A673 (cell line): ENCODE measurements at places on chromosomes 5 and 9. TPM values are rescaled to one million over a fixed set of nuclear protein-coding genes. Genes with fewer than 3 reads are reported as not detected.

DNA sequence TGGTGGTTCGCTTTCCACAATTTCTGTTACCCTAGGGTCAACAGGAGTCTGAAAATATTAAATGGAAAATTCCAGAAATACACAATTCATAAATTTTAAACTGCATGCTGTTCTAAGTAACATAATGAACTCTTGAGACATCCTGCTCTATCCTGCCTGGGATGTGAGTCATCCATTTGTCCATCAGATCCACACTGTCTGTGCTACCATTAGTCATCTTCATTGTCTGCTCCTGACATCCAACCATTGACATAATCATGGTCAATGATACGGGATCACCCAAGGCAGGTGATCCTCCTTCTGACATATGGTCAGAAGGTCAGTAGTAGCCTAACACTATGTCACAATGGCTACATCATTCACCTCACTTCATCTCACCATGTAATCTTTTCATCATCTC lies 276.7 kb upstream of the KIF2A start:
- peak; percentile 15 for DNase-seq
- no peak overlapping the region for H3K27ac ChIP-seq
- no peaks in the 10 kb centered on the region for H3K4me1 ChIP-seq
- no peak overlapping the region for H3K4me3 ChIP-seq
- H3K27me3 ChIP-seq = peaks cover 4% of the 10 kb centered on the region

- H3K27ac ChIP-seq = no peak overlapping the region
- no peaks in the 10 kb centered on the region for H3K4me1 ChIP-seq
- H3K4me3 ChIP-seq = no peak overlapping the region
- H3K36me3 ChIP-seq = no peaks in the 10 kb centered on the region
- no peak for DNase-seq
- no peaks in the 10 kb centered on the region for H3K27me3 ChIP-seq
These were observed 130.0 kb downstream of the LHFPL2 start for GRCh38 chr5:78518365-78519197.

DNA sequence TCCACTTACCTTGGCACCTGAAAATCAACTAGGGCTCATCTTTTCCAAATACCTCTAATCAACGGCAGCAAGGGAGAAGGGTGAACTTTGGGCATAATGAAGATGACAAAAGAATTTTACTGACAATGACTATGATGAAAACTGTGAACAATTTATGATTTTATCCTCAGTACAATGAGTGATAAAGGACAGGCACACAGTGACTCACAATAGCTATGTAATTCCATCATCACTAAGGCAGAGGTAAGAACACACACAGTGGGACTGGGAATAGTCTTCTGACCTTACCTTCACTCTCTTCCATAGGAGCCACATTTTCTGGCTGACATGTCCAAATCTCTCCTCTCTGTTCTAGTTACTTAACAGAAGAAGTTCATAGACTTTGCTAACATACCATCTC lies 26.1 kb upstream of the KCNV2 start:
- no peak for DNase-seq
- no peak overlapping the region for H3K27ac ChIP-seq
- H3K27me3 ChIP-seq = no peaks in the 10 kb centered on the region
- no peak overlapping the region for H3K4me3 ChIP-seq
- H3K4me1 ChIP-seq = no peaks in the 10 kb centered on the region
- no peaks in the 10 kb centered on the region for H3K36me3 ChIP-seq

DNA sequence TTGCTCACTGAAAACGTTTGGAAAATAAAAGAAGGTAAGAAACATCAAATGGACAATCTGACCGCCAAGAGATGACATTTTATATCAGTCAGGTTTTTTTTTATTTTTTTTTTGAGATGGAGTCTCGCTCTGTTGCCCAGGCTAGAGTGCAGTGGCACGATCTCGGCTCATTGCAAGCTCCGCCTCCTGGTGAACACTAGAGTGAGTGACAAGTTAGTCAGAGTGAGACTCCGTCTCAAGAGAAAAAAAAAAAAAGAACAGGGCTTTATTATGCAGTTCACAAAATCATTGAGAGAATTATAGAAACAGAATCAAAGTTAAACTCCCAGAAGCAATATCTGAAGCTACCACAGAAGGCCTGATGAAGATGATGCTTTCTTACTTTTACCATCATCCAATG lies 70.1 kb downstream of the DTWD2 start:
- DNase-seq = no peak
- H3K4me1 ChIP-seq = peaks cover 19% of the 10 kb centered on the region
- no peaks in the 10 kb centered on the region for H3K36me3 ChIP-seq

DNA sequence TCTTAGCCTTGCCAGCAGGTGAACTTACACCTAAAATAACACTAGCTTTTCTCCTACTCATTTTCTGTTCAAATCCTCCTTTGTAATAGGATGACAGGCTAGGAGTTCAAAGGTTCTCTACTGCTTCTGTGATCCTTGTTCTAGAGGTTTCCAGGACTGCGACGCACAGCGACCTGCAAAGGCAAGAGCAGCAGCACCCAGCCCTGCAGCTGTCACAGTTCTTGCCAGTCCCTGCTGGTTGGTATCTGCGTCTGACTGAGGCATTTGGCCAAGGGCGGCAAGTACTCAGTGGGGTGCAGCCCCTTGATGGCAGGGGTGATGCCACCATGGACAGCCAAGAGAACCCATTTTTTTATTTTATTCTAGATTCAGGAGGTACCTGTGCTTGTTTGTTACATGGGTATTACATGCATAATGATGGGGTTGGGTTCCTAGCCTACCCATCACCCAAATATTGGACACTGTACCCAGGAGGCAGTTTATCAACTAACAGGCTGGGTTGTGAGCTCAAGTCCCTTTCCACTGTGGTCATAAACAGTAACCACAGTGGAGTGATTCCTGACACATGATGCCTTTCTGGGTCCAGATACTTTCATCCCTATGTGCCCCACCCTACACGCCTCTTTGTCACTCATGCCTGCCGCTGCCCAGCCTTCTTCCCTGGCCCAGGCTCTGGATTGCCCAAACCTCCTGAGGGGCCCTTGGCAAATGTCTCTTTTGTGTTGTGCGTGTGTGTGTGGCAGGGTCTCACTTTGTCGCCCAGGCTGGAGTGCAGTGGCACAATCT lies 111.0 kb downstream of the GAPVD1 start:
- no peaks in the 10 kb centered on the region for H3K36me3 ChIP-seq
- DNase-seq = no peak
- H3K27ac ChIP-seq = no peak overlapping the region
- peaks cover 12% of the 10 kb centered on the region for H3K4me1 ChIP-seq
- no peak overlapping the region for H3K4me3 ChIP-seq
- no peaks in the 10 kb centered on the region for H3K27me3 ChIP-seq

DNA sequence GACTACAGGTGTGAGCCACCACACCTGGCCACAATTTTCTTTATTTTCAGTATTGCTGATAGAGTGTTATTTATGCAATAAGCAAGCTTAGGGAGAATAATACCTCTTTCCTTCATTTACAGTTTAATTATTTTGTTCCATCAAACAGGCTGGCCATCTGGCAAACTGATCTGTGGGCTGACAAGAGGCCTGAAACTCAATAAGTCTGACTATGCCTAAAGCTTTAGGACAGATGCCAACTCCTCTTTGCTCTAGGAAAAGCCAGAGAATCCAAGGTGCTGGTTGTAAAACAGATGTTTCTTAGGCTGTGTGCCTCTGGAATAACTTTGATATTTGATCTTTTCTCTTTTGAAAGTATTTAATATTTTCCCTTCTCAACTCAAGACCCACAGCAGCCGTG lies 98.4 kb downstream of the TARS1 start:
- H3K36me3 ChIP-seq = no peaks in the 10 kb centered on the region
- no peaks in the 10 kb centered on the region for H3K4me1 ChIP-seq
- no peak overlapping the region for H3K4me3 ChIP-seq

GRCh38 chr9:114413861-114414301 lies 26.1 kb upstream of the AKNA start:
- no peaks in the 10 kb centered on the region for H3K4me1 ChIP-seq
- H3K4me3 ChIP-seq = no peak overlapping the region
- no peak overlapping the region for H3K27ac ChIP-seq
- DNase-seq = no peak

- H3K36me3 ChIP-seq = no peaks in the 10 kb centered on the region
- no peaks in the 10 kb centered on the region for H3K4me1 ChIP-seq
- peak; percentile 37 for DNase-seq
These were observed at the start of gene FCHSD1 for GRCh38 chr5:141650851-141651727. Gene FCHSD1 (minus strand): TSS chr5:141651418. CDS start chr5:141651368, 50 bp downstream.

IL3 gene
- not detected in 2 replicates for total RNA-seq

ANKRD31 gene
- total RNA-seq = 0.04 and 0.15 TPM in 2 replicates
